ENCODE measurements at places on chromosomes 11 and 22.

- DNase-seq = no peak
These were observed 10.8 kb upstream of the C11orf96 start for GRCh38 chr11:43931717-43932039.

- DNase-seq = no peak
These were observed 49.3 kb upstream of the NFRKB start for GRCh38 chr11:129944696-129945095.

GRCh38 chr11:64451856-64452255 lies 92.9 kb downstream of the RPS6KA4 start:
- DNase-seq = no peak

DNA sequence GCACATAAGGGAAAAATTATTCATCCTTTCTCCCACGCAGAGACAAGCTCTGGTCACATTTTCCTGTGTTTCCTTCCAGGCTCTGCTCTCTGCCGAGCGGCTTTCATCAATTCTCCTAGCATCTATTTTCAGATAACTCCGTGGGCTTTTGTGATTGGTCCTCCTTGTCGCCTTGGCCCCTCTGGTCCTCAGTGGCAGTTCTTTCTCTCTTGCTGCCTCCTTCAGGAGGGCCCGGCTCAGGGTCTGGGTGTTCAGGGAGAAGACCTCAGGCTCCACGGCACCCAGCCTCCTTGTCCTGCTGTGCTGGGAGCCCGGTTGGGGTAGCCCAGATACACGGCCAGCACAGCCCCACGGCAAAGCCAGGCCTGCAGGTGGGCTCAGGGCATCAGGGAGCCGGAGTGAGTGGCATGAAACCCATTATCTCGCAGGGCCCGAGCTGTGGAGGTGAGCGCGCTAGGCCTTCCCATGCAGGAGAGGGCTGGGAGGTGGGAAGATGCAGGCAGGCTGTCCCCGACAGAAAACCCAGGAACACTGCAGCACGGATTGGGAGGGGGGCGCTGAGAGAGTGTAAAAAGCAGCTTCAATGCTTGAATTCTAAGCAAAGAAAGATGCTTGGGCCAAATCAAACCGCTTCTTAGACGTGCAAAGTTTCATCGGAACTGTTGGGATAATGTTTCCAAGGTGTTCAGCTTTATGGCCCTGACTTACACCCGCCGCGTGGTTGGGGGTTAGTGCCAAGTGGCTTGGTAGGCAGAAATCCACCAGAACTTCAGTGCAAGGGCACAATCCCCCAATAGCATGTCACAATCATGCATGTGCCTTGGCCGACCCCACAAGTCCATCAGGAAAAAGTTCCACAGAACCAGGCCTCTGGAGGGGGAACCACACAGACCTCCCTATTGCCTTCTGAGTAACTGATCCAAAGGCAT lies 81.9 kb upstream of the WNT7B start:
- DNase-seq = no peak

DNA sequence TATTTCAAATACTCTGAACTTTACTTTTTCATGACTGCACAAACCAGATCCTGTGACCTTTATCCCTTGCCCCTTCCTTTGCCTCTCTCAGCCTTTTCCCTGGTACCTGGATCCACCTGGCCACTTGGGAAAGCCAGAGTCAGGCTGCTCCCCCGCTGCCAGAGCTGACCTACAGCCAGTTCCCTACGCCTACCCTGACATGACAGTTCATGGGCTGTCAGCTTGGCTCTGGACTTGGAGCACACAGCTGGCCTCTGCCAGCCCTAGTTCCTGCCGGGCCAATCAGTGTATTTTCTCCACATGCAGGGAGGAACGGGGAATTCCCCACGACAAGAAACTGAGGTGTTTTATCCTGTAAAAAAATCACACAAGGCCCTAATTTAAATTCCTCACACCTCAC lies 382.6 kb downstream of the INSC start:
- DNase-seq = no peak

DNA sequence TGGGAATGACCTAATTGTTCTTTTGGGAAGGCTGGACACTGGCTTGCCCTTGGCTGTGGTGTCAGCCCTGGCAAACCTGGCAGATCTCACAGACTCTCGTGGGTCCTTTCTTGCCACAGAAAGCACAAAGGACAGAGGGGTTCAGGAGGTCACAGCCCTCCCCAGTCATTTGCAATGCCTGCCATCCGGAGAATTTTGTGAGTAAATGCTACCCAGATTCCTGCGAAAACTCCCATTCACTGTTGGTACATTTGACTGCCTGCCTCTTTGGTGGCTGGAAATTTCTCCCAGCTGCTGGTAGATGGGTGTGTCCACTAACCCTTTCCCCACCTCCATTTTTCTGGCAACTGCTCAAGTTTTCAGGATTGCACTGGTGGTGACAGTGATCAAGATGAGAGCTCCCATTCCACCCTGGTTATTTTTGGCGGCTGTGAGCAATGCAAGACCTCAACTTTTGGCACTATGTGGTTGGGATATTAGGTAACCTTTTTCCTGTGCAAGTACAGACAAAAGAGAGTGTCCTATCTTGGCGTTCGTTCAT lies 155.7 kb downstream of the NAV2 start:
- no peak for DNase-seq

DNA sequence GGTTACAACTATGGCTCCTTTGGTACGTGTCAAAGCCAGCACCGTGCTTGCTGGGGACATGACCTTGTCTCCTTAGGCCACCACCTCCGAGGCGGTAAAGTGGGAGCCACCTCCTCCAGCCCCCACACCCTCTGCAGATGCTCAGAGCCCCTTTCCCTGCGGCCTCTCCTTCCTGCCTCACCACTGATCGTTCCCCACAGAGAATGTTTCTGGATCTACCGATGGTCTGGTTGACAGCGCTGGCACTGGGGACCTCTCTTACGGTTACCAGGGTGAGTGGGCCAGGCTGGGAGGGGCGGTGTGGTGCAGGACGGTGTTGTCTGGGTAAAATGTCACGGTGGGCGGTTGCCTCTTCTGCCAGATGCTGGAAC lies 8.9 kb downstream of the SIDT2 start:
- DNase-seq = no peak

DNA sequence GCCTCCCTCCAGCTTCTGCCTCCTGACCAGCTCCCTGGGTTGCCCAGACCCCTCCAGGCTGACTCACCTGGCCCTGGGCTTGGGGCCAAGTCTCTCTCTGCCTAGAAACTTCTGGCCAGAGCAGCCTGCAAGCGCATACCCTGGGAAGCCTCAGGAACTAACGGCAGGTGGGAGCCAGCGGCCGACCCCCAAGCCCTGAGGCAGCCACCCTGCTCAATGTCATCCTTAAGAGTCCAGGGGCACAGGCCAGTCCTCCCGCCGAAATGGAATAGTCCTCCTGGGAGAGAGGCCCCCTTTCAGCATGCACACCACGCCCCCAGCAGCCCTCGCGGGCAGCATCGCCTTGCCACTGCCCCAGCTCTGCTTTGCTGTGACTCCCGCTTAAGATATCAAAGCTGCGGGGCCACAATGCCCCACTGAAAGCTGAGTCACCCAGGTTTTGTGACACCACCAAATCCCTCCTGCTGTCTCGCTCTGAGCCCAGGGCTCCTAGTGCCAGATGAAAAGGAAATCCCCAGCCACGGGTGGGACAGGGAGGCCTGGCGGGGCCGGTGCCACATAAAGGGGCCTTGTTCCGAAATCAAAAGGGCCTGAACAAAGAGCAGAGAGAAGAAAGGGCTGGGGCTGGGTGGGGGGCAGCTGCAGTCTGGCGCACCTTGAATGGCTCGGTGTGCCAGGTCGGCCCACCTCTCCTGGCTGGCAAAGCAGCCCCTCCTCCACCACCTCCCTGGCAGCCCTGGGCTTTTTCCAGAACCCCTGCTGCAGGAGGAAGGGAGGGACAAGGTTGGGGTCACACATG lies 21.4 kb upstream of the FGF3 start:
- no peak for DNase-seq

- DNase-seq = no peak
These were observed 369.4 kb upstream of the ISX start for GRCh38 chr22:34696557-34696956.

DNA sequence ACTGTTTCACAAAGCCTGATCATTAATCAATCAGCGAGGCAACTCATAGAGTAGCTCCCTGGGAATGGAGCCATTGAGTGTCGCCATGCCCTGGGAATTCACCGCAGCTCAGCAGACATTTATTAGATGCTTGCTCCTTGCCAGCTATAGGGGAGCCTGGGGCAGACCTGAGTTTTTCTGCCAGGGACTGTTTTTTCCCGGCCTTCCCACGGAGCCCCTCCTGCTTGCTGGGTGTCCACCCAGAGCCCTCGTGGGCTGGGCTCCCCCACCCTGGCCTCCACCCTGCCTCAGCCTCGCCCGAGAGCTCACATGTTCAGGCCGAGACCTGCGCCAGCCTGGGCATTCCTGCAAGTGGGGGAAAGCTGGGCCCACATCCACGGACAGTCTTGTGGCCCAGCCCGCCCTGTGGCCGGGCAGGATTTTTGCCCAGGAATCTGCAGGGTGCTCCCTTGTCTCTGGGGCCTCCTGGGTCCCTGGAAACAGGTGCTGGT lies 64.9 kb downstream of the SMIM38 start:
- DNase-seq = no peak

GRCh38 chr11:61337706-61338470 lies 4.9 kb downstream of the TKFC start:
- no peak for DNase-seq

GRCh38 chr11:87361891-87362290 lies 324.2 kb downstream of the TMEM135 start:
- no peak for DNase-seq

DNA sequence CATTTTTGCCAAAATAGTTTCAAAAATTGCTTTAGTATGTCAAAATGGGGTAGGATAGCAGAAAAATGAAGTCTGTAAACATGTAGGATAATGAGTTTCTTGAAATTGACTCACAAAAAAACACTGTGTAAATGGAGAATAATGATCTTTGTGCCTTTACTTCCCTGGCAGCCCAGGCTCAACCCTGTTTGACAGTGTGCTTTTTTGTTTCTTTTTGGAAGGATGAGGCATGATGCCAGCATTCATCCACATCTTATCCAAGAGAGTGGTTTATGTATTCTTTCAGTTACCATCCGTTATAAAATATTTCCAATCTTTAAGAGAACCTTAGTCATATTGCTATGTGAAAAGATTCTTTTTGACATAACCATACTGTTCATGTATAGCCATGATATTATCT lies 70.6 kb downstream of the ARHGAP42 start:
- DNase-seq = no peak
